Fibroblast of the conjunctiva (primary cell): ENCODE measurements at places on chromosomes 5 and 9.

DNA sequence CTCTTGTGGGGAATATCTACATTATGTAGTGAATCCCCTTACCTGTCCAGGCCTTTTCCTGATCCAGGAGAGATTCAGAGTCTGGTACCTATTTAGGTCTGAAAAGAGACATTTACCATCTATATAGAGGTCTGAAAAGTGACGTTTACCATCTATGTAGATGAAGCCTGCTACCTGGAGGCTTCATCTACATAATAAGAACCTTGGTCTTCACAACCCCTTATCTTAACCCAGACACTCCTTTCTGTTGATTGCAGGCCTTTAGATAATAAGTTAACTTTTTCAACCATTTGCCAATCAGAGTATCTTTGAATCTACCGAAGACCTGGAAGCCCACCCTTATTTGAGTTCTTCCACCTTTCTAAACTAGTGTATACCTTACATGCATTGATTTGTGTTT, 113.0 kb upstream of the DMRT1 start:
- DNase-seq, result no peak

- no peak for DNase-seq
Measured at GRCh38 chr9:98890256-98890655, 53.5 kb upstream of the COL15A1 start.

- no peak for DNase-seq
Measured at GRCh38 chr9:4508246-4508906, 18.1 kb downstream of the SLC1A1 start.

DNA sequence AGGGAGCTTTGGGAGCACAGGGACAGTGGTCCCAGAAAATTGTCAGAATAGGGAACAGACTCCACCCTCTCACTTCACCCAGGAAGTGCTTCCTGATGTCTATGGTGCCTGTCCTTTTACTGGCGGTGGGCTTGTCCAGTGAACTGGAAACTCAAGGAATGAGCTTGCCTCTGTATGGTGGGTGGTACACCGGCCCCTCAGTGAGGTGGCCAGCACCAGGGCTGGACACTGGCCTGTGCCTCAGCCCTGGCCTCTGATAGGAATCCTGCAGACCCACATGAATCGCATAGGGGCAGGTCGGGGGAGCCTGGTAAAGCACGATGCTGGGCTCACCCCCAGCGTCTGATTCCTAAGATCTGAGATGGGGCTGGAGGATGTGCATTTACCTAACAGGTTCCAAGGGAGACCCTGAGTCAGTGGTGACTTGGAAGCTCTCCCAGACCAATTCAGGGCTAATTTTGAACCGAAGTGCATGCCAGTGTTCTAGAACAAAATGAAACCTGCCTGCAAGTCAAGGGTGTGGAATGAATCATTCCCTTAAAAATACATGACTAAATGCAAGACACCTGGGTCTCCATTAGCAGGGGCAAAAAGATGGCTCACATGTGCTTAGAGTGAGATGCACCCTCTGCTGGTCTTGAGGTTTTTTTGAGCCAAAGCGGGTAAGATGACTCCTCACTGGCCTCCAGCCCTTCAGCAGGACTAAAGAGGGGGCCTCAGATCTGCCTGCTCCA, 178.3 kb downstream of the HSPA4 start:
- DNase-seq, result no peak

- DNase-seq, result no peak
Measured at GRCh38 chr5:86688406-86688805, 70.7 kb downstream of the COX7C start.
